ENCODE measurements at places on chromosomes 7 and 10.

GRCh38 chr7:34900891-34901513 lies 136.3 kb downstream of the DPY19L1 start:
- DNase-seq: no peak

GRCh38 chr7:105020926-105021325 lies 6.9 kb downstream of the KMT2E start:
- no peak for DNase-seq

DNA sequence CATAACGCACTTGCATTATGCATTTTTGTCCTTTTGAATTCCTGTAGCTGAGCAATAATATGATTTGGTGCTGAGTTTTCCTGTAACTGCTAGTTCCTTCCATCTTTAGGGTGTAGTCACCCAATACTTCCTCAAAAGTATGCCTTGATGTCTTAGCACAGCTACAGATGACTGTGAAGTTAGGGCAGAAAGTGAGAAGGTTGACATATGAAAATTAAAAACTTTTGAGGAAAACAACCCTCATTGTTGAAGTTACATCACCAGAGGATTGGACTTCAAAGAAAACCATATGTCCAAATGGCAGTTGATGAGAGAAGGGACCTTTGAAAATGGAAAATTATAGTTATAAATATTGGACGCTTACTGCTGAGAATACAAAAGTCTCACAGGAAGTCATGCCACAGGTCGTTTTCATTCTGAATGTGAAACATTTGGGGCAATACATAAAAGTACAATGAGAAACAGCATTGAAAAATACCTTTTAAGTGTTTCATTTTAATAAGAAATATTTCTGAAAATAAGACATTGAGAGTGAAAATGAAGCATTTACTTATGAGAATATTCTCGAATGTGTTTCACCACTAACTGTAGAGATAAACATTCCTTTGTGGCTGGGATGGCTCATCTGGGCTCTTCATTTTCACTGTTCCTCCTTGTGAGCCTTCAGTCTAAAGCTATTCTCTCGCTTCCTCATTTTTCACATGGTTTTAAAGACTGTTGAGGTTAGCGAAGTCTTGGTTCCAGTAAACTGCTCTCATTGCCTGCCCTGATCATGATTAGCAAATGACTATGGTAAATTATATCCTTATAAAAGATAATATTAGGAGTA lies 61.4 kb upstream of the NME8 start:
- peak; percentile 21 for DNase-seq

DNA sequence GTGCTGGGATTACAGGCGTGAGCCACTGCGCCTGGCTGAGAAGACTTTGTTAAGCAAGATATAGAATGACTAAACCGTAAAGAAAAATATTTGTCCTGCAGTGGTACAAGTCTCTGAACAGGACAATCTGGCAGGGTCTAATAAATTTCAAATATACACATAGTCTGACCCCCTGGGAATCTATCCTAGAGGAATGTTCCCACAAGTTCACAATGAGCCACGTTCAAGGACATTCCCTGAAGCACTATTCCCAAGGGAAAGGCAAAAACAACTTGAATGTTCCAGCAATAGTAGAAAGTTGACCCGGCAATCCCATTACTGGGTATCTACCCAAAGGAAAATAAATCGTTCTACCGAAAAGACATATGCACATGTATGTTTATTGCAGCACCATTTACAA lies 82.0 kb downstream of the HIP1 start:
- no peak for DNase-seq

DNA sequence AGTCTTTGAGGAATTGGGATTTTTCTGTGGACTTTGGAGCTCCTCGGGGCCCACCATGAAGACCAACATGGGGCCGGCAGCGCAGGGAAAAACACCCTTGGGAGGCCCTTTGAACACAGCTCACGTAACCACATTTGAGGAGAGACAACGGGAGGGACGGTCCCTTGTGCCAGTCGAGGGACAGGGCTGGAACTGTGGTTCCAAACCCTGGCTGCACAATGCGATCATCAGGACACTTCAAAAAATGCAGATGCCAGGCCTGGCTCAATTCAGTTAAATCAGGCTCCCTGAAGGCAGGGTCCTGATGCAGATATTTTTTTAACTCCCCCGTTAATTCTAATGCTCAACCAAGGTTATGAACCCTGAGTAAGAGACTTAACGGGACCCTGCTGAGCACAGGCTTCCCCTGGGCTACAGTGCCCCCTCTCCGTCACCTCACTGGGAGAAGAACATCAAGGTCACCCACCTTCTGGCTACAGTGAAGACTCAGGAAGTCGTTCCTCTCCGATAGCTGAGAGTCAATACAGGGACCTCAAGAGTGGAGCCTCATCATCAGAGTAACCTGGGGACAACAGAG lies 30.4 kb downstream of the LYZL1 start:
- no peak for DNase-seq

- peak; percentile 73 for DNase-seq
These were observed 23.9 kb downstream of the OPALIN start for GRCh38 chr10:96334616-96335526.

GRCh38 chr7:31583942-31584341 lies 70.1 kb downstream of the ITPRID1 start:
- no peak for DNase-seq

DNA sequence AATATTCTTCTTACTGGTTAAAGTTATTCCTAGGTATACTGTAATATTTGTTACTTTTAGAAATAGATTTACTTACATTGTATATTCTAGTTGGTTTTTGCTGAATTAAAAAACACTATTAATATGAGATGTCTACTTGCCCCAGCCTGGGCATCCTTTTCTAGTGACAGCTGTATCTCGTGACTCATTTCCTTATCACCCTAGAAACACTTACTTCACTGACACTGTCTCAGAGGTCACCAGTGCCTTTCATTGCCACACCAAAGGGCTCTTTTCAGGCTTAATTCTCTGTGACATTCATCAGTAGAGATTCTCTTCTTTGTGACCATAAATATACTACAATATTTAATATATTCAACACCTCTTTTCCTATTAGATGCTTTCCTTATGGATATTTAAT lies 194.7 kb downstream of the GALNT17 start:
- DNase-seq: no peak

GRCh38 chr10:16960551-16960950 lies 143.3 kb upstream of the RSU1 start:
- DNase-seq: no peak

Data from trophoblast cell (in vitro differentiated cells and primary cell).